ENCODE measurements at places on chromosomes 12 and 14. TPM values are rescaled to one million over a fixed set of nuclear protein-coding genes. Genes with fewer than 3 reads are reported as not detected.

DNA sequence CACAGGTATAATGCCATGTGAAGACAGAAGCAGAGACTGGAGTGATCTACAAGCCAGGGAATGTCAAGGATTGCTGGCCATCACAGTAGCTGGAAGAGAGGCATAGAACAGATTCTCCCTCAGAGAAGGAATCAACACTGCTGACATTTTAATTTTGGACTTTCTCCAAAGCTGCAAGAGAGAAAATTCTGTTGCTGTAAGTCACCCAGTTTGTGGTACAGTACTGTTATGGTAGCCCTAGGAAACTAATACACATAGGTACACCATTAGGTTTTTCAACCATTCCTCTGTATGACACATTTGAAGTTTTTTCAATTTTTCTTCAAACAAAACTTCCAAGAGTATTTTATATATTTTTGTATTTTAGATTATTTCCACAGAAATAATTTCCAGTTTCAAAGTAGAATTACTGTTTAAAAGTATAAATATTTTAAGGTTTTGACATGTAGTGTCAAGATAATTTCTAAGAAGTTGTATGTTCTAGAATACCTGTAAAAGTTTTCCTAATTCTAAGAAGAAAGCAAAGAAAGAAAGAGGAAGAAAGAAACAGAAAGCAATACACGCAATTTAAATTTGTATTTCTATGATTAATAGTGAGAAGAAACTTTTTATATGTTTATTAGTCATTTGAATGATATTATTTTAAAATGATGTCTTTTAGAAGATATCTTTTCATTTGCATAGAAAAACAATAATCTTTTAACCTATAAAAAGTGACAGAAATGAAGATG, 64.9 kb upstream of the CATSPERB start:
- peak; percentile 3 for DNase-seq

Gene KRT7
- polyA plus RNA-seq: 659 TPM

- DNase-seq: no peak
These were observed 22.4 kb upstream of the MARK3 start for GRCh38 chr14:103362780-103363179.

DNA sequence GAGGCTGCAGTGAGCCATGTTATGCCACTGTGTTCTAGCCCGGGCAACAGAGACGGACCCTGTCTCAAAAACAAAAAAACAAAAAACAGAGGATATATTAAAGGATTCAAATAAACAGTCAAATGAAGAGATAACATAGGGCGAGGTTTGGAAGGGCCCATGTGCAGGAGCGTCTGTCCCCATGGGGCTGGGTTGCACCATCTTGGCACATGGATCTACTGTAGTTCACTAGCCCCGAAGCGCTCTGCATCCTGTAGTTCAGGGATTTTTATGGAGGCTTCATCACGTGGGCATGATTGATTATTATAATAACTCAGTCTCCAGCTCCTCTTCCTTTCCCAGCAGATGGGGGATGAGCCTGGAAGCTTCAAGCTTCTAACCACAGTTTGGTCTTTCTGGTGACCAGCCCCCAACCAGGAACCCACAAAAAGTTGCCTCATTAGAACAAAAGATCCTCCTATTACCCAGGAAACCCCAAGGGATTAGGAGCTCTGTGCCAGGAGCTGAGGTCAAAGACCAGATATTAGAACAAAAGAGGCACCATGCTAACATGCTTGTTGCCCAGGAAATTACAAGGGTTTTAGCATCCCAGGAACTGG, 59.9 kb downstream of the HCAR2 start:
- DNase-seq: no peak

DNA sequence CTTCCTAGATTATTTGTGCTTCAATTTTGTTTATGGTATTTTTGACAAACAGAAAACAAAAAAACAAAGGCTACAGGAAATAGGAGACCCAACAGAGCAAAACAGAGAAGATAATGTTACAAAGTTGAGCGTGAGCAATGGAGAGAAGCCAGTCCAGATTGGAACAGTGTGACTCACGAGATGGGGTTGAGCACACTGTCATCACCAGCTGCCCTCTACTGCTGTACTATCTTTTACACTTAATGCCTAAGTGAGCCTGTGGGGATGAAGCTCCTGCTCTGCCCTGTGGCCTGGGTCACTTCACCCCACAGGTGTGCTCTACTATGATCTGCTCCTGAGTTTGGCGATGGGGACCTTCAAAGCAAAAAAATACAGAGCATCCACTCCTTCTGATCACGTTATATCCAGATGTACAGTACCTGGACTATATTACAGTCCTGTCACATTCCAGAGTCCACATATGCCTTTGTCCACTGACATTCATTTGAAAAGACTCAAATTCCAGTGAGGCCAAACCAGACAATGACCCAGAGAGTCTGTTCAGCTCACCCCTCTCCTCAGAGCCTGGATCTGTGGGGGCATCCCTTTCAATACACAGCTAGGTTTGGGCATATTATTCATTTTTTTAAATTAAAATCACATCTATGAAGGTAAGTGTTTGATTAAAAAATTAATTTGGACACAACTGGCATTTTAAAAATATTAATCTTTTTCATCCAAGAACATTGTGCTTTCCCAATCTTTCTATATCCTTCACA, 4.4 kb downstream of the IPO8 start:
- peak; percentile 24 for DNase-seq

DNA sequence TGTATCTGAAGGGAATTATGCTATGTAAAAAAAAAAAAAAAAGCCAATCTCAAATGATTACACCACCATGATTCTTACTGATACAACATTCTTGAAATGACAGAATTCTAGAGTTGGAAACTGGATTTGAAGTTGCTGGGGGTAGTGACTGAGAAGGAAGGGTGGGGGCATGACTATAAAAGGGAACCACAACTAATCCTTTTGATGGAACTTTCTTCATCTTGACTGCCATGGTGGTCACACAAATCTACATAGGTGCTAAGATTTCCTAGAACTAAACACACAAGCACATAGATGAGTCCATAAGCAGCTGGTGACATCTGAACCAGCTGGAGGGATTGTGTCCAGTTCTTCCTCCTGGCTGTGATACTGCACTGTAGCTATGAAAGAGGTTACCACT, 51.4 kb downstream of the CLMN start:
- DNase-seq: no peak

Gene PTCSC3
- not detected for polyA plus RNA-seq

GRCh38 chr12:101018540-101018939, 191.5 kb downstream of the SLC5A8 start:
- DNase-seq: peak; percentile 68

DNA sequence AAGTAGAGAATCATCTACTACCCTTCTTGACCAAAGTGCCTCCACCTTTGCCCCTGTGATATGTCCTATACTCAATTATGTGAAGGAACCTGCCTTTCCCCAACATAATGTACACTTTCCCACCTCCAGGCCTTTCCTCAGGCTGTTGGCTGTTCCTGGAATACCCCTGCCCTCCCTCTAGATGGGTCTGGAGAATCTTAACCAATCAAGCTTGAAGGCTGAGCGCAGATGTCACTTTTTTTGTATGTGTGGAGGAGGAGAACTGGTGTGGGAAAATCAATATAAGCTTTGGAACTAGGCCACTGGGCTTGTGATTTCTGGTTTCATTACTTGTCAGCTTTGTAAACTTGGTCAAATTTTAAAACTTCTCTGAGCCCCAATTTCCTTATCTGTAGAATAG, 4.7 kb downstream of the BMAL2 start:
- no peak for DNase-seq
